Activated naive CD4-positive, alpha-beta T cell treated with anti-CD3 and anti-CD28 coated beads for 36 hours (primary cell): ENCODE measurements at places on chromosomes 2 and 18. TPM values are rescaled to one million over a fixed set of nuclear protein-coding genes. Genes with fewer than 3 reads are reported as not detected.

DNA sequence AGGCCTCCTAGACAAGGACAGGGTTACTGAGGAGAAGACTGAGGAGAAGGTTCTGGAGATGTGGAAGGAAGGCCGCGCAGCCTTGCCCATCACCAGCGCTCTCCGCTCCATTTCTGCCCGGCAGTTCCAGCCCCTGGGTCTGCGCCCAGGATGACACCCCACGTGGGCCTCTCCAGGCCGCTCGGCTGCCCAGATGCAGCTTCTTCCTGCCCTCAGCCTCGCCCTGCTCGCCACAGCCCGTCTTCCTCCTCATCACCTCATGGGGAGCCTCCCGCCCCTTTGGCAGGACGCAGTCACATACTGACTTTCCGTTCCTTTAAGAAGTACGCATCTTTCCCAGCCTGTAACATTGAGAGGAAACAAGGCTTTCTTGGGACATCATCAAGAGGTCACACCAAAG, 37.1 kb downstream of the SNTG2 start:
- H3K27me3 ChIP-seq: peaks cover 6% of the 10 kb centered on the region
- no peak for DNase-seq
- H3K4me3 ChIP-seq: no peak overlapping the region
- H3K4me1 ChIP-seq: peaks cover 17% of the 10 kb centered on the region

- no peak for DNase-seq
- no peak overlapping the region for H3K27ac ChIP-seq
- peaks cover 25% of the 10 kb centered on the region for H3K27me3 ChIP-seq
These were observed 8.4 kb upstream of the ZNF521 start for GRCh38 chr18:25360301-25360899.

DNA sequence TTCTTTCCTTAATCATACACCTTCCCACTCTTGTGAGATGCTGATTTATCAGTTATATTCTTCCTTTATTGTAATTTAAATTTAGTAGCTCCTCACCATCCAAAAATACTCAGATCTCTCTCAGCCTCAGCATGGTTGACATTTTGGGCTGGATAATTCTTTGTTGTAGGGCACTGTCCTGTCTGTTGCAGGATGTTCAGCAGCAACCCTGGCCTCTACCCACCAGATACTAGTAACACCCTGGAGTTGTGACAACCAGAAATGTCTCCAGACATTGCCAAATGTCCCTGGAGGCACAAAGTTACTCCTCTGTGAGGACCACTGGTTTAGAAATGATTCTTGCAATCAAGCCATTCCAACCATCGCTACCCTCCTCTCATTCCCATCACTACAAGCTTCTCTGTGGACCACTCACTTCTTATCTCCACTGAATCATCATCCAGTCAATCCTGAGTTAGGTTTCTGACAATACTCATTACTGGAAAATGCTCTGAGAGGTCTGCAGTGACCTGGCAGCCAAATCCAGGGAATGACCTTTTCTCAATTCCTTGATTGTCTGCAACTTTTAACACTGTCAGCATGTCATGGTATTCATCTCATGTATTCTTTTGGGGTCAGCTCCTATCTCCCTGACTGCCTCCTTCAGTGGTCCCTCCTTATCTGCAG, 43.3 kb downstream of the OSBPL6 start:
- H3K4me3 ChIP-seq: no peak overlapping the region
- no peak for DNase-seq

- H3K27me3 ChIP-seq: peaks cover 4% of the 10 kb centered on the region
- no peak for DNase-seq
- H3K4me3 ChIP-seq: no peak overlapping the region
- H3K4me1 ChIP-seq: no peaks in the 10 kb centered on the region
- H3K27ac ChIP-seq: no peak overlapping the region
- H3K36me3 ChIP-seq: no peaks in the 10 kb centered on the region
These were observed 20.5 kb upstream of the GREB1 start for GRCh38 chr2:11513319-11513718.

- H3K27ac ChIP-seq: no peak overlapping the region
- no peak for DNase-seq
These were observed 119.7 kb downstream of the GAREM1 start for GRCh38 chr18:32351032-32351431.

GRCh38 chr18:59359576-59359952, 499 bp upstream of the LMAN1 start:
- no peaks in the 10 kb centered on the region for H3K27me3 ChIP-seq
- DNase-seq: no peak

SAG gene
- 0.19 TPM for total RNA-seq
